ENCODE measurements at places on chromosomes 1 and 21. TPM values are rescaled to one million over a fixed set of nuclear protein-coding genes. Genes with fewer than 3 reads are reported as not detected.

ZNF697 gene
- 8.3 TPM for total RNA-seq

CHRNB2 gene
- total RNA-seq = 0.11 TPM

GRCh38 chr1:222817529-222817928 lies 2.7 kb downstream of the DISP1 start:
- no peaks in the 10 kb centered on the region for H3K36me3 ChIP-seq
- no peak for DNase-seq
- no peak overlapping the region for H3K27ac ChIP-seq
- peaks cover 2% of the 10 kb centered on the region for H3K27me3 ChIP-seq

- no peak overlapping the region for H3K4me3 ChIP-seq
- H3K27ac ChIP-seq = no peak overlapping the region
- H3K36me3 ChIP-seq = peaks cover 28% of the 10 kb centered on the region
- no peaks in the 10 kb centered on the region for H3K27me3 ChIP-seq
- DNase-seq = peak; percentile 59
Observed at GRCh38 chr1:246907472-246907871, 24.3 kb downstream of the AHCTF1 start.

- H3K27ac ChIP-seq = no peak overlapping the region
- no peaks in the 10 kb centered on the region for H3K4me1 ChIP-seq
- H3K36me3 ChIP-seq = no peaks in the 10 kb centered on the region
- no peaks in the 10 kb centered on the region for H3K27me3 ChIP-seq
Observed at GRCh38 chr1:86466986-86467385, 1.7 kb upstream of the CLCA1 start.

DNA sequence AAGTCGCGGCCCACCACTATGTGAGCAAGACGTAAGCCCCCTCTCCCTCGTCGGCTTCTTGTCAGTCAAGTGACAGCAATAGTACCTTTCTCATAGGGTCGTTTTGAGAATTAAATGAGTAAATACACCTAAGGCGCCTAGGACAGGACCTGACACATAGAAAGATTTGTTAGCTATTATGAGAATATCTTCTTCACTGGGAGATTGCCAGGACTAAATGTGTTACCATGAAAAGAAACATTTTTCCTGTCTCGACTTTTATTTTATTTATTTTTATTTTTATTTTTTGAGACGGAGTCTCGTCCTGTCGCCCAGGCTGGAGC lies 798 bp downstream of the PMF1 start:
- no peaks in the 10 kb centered on the region for H3K27me3 ChIP-seq
- peak overlapping the region; percentile 97 for H3K27ac ChIP-seq
- H3K4me1 ChIP-seq = peaks cover 10% of the 10 kb centered on the region
- no peaks in the 10 kb centered on the region for H3K36me3 ChIP-seq
- no peak for DNase-seq
- peak overlapping the region; percentile 82 for H3K4me3 ChIP-seq

DNA sequence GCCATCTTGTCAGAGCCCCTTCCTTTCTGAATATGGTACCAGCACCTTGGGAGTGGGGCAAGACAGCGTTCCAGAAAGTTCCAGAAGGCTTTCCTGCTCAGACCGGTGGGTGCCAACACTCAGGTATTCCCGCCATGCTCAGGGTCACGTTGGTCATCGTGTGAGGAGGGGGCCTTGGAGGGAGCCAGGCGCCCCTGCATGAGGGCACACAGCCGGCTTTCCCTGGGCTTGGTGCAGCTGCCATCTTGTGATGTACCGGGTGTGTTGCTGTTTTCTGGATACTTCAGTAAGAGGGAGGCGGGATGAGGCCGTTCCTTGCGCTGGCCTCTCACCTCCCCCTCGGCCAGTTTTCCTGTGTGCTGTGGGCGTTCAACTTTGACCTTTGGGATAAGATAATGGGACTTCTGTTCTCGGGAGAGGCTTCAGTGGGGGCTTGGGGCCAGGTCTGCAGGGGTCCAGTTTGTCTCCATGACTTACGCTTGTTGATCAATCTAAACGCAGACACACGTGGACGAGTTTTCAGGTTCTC lies 69.7 kb downstream of the PRDM16 start:
- H3K27me3 ChIP-seq = no peaks in the 10 kb centered on the region
- DNase-seq = no peak
- peaks cover 42% of the 10 kb centered on the region for H3K4me1 ChIP-seq
- no peak overlapping the region for H3K27ac ChIP-seq

- peak overlapping the region; percentile 67 for H3K27ac ChIP-seq
- H3K36me3 ChIP-seq = no peaks in the 10 kb centered on the region
- H3K27me3 ChIP-seq = peaks cover 5% of the 10 kb centered on the region
Observed at GRCh38 chr1:223022641-223023473, 120.2 kb downstream of the TLR5 start.

DNA sequence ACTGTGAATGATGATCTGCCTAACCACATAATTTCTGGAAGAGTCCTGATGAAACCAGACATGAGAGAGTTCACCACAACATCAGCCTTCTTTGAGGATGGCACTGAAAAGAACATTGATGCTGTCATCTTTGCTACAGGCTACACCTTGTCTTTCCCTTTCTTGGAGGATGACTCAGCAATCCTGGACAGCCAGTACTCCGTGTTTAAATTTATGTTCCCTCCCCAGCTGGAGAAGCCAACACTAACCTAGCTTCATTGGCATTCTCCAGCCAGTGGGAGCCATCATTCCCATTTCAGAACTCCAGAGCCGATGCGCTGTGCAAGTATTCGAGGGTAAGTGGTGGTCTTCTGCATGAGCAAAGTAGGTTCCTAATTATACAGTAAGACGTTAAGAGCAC lies 164.1 kb upstream of the POGK start:
- no peak overlapping the region for H3K27ac ChIP-seq
- H3K4me3 ChIP-seq = no peak overlapping the region
- H3K27me3 ChIP-seq = no peaks in the 10 kb centered on the region
- no peaks in the 10 kb centered on the region for H3K36me3 ChIP-seq

All from neural progenitor cell (in vitro differentiated cells).